GM06990 (cell line): ENCODE measurements at places on chromosomes 12 and 14.
A peak's percentile ranks its signal among the peaks of the same experiment; 100 is the strongest.

- DNase-seq = no peak
These were observed 166.6 kb upstream of the ATP2B1 start for GRCh38 chr12:89875225-89875624.

DNA sequence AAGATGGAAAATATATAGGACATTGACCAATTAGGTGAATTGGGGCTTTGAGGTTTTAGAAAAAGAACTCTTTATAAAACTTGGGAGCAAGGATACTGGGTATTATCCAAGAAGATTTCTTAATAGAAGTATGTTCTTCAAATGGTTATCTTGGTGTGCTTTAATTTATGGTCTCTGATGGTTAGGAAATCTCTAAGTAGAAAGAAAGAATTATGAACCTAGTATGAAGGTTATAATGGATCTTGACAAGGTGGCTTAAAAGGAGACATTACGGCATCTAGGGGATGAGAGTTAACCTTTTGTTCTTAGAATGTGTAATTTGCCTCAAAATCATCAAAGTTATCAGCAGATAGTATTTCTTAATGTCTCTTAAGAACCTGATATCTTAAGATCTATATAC, 210.4 kb upstream of the PRICKLE1 start:
- no peak for DNase-seq

- no peak for DNase-seq
These were observed 19.4 kb downstream of the TCHP start for GRCh38 chr12:109919456-109919855.

DNA sequence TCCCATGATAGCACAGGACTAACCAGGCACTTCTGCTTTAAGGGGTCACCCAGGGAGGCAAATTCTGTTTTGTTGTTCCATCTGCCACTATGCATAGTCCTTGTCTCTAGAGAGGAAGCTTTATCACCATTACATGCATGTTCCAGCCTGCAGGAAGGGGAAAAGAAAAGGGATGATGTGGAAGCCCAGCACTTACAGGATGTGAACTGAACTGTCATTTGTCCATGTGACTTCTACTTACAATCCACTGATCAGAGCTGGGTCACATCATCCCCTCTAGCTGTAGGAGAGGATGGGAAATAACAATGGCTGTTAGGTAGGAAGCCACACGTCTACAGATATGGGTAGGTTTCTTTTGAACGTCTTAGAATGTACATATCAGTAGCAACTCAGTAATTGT, 203.1 kb downstream of the PTPRO start:
- DNase-seq = no peak

DNA sequence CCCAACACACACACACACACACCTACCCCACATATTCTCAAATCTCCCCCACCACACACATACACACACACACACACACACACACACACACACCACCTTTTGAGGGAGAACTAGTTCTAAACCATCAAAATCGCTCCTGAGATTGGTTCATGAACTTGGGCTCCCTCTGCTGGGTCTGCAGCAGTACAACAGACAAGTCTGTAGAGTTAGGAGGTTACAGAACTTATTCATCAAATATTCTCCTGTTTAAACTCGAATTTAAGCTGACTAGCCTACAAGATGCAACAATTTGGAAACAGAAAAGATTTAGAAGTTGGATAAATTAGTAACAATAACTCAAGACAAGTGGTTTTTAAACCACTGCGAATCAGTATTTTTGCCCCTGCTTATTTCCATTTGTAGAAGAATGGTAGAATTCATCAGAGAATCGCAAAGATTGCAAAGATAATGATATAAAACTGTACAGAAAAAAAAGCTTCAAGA, 136.4 kb upstream of the USP15 start:
- DNase-seq = peak; percentile 3

DNA sequence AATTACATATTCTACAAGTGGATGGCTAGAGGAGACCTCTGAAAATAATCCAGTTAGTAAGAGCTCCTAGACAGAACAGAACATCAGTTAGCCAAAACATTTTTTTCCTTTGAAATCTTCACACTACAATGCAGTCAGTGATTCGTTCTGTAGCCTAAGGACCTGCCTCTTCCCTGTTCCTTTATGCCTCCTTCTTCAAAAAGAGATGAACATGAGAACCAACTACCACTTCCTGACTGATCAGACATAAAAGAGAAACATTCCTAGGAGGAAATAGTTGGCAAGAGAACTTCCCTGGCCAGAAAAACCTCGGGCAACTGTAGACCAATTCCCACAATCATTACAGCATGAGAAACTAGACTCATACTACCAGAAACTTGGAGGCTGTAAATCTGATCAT, 29.4 kb downstream of the ITPR2 start:
- DNase-seq = no peak

DNA sequence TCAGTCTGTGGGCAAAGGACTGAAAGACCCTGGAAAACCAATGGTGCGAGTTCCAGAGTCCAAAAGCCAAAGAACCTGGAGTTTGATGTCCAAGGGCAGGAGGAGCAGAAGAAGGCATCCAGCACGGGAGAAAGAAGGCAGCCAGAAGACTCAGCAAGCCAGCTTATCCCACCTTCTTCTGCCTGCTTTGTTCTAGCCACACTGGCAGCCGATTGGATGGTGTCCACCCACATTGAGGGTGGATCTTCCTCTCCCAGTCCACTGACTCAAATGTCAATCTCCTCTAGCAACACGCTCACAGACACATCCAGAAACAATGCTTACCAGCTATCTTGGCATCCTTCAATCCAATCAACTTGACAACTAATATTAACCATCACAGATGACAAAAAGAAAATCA, 57.2 kb upstream of the CAPRIN2 start:
- no peak for DNase-seq

DNA sequence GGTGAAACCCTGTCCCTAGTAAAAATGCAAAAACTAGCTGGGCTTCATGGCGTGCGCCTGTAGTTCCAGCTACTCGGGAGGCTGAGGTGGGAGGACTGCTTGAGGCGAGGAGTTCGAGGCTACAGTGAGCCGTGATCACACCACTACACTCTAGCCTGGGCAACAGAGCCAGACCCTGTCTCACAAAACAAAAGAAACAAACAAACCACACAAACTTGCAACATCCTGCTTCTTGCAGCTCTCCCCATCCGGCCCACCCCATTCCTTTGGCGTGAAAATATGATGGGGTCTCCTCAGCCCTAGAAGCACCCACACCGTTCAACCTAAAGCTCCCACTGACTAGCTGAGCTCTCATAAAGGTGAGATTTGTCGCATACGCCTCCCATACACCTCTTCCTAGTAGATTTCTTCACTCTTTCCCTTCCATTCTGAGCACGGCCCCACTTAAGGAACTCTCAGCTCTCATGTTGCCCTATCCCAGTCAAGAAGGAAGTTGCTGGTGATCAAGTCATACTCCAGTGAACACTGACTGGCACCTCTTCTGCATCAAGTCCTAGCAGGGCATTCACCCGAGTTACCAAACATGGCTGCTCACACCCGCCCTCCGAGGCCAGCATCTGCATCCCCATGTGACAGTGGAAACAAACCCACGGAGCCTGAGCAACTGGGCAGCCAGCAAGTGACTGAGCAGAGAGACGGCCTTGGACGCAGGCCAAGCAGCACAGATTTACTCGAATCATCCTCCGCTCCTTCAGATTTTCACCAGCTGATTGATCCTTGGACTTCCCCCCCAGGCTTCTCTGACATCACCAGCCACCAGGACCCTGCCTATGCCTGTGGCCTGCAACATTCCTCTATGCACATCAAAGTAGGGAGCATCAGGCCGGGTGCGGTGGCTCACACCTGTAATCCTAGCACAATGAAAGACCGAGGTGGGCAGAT, 18.9 kb upstream of the CD27 start:
- peak; percentile 65 for DNase-seq

- DNase-seq = no peak
These were observed 70.0 kb downstream of the DIP2B start for GRCh38 chr12:50574601-50575348.

GRCh38 chr14:54781961-54782750, 120.5 kb downstream of the GCH1 start:
- no peak for DNase-seq

- no peak for DNase-seq
These were observed 43.6 kb downstream of the ATL1 start for GRCh38 chr14:50603565-50603964.

GRCh38 chr12:13499008-13499407, 302.5 kb downstream of the EMP1 start:
- no peak for DNase-seq

GRCh38 chr12:123937707-123938591, 34.7 kb downstream of the CCDC92 start:
- DNase-seq = no peak

DNA sequence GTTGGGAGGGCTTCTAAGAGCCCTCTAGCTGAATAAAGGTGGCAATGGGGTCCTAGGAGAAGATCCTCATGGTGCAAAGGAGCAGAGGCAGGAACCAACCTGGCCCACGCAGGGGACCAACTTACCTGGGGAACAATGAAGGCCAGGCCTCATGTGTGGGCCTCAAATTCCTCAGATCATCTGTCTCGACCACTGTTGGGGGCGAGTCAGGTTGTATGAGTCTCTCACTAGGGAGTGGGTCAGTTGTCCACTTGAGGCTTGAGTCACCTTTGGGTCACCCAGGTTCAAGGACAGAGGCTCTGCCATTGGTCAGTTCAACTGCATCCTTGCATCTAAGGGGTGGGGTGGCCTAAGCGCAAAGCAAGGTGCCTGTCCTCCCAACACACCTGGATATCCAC, 43.7 kb upstream of the BDKRB2 start:
- DNase-seq = no peak

- no peak for DNase-seq
These were observed 452.0 kb downstream of the FUT8 start for GRCh38 chr14:65864549-65864948.

DNA sequence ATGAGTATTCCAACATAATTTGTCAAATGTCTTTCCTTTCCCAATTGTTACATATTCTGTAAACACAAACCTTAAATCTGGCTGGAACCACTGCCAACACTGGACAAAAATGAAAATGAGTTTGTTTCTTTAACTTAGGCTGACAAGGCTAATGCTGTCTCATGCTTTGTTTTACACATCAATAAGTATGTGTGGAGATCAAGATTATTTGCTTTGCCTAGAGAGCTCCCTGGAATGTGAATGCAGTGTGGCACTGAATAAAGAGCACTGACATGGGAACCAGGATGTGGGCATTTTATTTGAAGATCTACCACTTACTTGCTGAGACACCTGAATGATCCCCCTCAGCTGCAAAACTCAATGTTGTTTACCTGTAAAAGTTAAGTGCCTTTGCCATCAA, 61.7 kb downstream of the RALGAPA1 start:
- DNase-seq = no peak

GRCh38 chr14:105200074-105200473, 19.0 kb upstream of the NUDT14 start:
- DNase-seq = no peak

DNA sequence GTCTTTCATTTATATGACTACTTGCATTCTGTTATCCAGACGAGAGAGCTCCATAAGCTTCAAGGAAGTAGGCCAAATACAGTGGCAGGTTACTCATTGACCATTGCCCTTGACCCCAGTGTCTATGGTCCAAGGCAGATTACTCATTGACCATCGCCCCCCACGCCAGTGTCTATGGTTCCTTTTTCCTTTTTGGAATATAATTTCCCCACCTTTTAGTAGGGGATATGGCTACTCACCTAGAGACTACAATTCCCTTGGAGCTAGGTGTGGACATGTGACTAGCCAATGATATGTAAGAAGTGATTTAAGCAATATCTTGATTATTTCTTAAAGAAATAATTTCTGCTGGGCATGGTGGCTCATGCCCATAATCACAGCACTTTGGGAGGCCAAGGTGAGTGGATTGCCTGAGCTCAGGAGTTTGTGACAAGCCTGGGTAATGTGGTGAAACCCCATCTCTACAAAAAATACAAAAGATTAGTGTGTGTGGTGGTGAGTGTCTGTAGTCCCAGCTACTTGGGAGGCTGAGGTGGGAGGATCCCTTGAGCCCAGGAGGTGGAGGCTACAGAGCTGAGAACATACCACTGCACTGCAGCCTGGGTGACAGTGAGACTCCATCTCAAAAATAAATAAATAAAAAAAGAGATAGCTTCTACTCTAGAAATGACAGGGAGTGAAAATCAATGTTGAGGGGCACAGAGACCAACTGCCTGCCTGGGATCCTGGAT, 32.6 kb downstream of the SIX4 start:
- no peak for DNase-seq

- peak; percentile 59 for DNase-seq
These were observed at the start of gene PITPNM2 for GRCh38 chr12:123150744-123151456. PITPNM2 (minus strand) TSS chr12:123151090; CDS start chr12:123034590, 116,500 bp downstream.

DNA sequence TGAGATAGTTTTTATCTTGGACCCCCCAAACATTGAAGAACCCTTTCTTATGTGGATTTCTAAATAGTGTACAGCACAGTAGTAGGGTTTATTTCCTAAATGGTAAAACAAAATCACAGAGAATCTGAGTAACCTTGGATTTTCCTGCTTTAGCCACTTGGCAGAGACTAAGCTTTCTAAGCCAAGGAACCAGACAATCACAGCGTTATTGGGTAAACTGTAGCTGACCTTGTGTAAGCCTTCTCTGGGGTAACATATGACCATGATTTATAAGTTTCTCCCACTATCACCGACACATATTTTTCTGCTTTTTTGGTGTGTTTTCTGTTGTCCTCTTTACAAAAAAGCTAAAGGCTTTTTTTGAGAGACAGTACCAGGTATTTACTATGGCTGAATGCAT, 136.3 kb upstream of the PZP start:
- no peak for DNase-seq

GRCh38 chr14:84432676-84433075, 1097.3 kb upstream of the FLRT2 start:
- DNase-seq = no peak

DNA sequence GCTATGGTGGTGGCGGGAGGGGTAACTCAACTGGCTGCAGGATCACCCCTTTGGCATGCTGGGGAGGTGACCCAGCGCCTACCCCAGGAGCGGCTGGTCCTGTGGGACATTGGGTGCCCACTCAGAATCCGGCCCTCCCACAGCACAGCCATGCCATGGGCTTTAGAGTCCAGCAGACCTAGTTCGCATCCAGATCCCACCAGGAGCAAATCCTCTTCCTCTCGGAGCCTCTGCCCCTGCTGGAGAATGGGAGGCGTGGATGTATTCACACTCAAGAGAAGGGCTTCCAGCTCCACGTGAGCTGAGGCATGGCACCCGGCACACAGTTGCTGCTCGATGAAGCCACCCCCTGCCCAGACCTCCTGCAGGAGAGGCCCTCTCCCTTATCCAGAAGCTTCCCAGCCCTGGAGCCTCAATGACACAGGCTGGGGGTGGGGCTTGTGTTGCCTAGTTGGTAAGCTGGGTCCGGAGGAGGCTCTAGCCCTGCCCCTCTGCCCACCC, 17.7 kb downstream of the FAM222A start:
- no peak for DNase-seq

GRCh38 chr12:115873451-115874082, 403.9 kb downstream of the MED13L start:
- no peak for DNase-seq
